ENCODE measurements at places on chromosomes 11 and 22.

DNA sequence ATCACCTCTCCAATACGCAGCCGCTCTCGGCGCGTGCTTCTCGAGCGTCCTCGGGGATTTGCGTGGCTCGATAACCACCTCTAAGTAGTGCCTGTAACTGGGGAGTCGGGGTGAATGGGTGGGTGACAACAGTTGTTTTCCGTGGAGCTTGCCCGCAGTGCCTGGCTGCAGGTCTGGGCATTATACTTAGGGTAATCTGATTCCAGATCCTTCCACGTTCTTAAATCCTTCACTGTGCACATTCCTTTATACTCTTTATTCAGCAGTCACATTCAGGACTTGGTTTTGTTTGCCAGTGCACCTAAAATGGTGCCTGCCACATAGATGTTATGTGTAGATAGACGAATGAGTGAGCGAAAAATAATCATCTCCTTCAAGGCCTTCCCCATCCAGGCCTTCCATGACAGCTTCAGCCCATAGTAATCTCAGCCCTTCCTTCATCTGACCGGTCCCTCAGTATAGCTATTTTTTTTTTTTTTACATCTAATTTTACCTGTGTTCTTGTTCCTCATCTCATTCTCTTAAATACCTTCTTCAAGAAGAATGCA is 602 bp downstream of the NAT10 start:
- DNase-seq, result no peak

DNA sequence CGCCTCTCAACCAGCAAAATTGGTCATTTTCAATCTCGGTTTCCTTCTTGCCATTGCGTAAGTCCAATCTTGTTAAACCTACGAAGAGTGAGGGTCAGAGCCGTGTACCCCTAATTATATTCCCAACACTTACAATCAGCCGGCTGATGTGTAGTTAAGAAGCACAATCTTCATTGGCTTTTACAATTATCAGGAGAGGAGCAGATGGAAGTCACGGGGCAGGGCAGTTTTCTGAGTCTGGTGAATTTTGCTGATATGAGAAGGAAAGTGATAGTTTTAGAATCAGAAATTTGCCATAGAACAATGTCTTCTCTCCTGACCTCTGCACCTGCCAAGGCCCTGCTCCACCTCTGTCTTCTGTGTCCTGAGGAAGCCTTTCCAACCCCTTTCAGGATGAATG is 35.0 kb upstream of the ATXN10 start:
- DNase-seq, result no peak

- DNase-seq, result no peak
Measured at GRCh38 chr11:63875506-63876065, 36.7 kb downstream of the MARK2 start.

- DNase-seq, result no peak
Measured at GRCh38 chr22:39489094-39490068, 12.7 kb upstream of the MIEF1 start.

DNA sequence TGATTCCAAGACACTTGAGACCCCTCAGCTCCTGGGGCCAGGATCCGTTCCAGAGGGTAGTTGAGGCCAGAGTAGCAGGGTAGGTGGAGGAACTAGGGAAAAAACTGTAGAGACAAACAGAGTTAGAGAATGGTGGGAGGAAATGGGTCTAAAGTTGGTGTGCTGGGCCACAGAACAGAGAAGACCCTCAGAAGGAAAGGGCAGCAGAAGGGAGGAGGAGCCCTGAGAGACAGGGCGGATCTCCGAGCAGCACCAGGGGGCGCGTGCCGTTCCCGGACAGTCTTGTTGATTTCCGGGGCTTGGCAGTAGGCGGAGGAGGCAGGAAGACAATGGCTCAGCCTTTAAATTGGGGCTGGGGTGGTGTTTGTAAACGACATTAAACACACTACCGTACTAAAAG is 2.4 kb upstream of the CECR2 start:
- no peak for DNase-seq

- no peak for DNase-seq
Measured at GRCh38 chr11:85167038-85167437, 460.1 kb downstream of the DLG2 start.

- DNase-seq, result no peak
Measured at GRCh38 chr22:24060375-24060788, 49.3 kb downstream of the CABIN1 start.

DNA sequence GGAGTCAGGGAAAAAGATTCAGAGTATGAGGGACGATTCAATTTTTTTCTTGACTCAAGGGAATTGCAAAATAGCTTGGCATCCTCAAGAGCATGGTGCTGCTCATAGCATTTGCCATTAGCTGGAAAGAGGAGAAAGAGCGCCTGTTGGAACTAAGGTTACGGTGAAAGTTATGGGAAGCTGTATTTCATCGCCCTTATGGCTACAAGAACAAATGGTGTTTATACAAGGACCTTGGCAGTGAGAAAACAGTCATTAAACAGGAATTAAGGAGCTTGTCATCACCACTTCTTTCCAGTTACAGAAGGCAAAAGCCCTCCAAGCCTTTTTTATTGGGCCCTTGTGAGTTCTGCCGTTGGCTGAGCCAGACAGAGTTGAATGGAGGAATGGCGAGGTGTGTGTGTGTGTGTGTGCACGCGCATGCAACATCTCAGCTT is 74.2 kb downstream of the ALX4 start:
- no peak for DNase-seq

GRCh38 chr22:26516503-26516902 is 4.2 kb upstream of the TFIP11 start:
- no peak for DNase-seq

DNA sequence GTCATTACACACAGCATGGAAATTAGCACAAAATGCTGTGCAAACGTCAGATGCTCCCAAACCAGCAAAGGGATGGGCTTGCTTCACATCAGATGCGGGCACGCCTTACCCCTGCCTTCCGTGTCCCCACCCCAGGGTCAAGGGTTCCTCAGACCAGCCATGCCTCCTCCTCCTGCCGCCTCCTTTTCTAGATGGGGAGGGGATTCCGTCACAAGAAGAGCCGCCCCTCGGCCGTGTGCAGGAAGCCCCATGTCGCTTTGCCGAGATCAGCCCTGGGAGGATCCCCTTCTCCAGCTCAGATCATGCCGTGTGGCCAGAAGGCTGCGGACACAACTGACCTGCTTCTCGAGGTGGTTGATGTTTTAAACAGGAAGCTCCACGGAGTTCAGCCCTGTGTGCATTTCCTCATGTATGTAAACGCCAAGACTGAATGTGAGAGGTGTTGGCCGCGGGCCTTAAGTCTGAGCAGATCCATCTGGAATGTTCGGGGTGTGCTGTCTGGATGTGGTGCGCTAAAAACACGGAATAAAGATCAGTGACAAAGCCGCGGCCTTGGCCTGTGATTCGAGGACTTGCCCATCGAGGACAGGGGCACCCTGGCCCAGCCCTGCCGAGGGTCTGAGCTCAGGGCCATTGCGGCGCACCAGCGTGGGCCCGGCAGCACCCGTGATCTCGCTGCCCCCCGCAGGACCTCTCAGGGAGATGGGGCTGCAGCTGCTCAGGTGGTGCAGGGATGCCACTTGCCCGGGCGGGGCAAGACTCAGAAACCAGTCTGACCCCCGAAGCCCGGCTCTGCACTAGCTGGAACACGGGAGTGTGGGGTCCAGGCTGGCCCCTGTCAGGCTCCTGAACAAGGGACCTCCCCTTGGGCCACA is 412.9 kb downstream of the TBC1D22A start:
- no peak for DNase-seq

DNA sequence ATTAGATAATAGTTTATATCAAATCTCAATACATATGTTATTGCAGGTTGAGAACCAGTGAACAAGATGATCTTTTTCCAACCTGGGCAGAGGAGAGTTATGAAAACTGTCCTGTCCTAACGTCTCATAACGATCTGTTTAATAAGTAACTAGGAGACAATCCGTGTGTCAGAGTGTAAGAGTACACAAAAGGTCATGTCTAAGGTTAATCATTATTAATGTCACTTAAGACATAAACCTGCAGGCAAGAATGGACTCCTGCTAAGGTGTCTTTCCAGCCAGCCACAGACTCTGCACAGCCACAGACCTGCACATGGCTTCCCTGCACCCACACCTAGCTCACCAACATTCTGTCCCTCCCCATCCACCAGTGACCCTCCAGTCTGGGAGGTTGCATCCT is 10.1 kb downstream of the SLC5A4 start:
- DNase-seq, result no peak

DNA sequence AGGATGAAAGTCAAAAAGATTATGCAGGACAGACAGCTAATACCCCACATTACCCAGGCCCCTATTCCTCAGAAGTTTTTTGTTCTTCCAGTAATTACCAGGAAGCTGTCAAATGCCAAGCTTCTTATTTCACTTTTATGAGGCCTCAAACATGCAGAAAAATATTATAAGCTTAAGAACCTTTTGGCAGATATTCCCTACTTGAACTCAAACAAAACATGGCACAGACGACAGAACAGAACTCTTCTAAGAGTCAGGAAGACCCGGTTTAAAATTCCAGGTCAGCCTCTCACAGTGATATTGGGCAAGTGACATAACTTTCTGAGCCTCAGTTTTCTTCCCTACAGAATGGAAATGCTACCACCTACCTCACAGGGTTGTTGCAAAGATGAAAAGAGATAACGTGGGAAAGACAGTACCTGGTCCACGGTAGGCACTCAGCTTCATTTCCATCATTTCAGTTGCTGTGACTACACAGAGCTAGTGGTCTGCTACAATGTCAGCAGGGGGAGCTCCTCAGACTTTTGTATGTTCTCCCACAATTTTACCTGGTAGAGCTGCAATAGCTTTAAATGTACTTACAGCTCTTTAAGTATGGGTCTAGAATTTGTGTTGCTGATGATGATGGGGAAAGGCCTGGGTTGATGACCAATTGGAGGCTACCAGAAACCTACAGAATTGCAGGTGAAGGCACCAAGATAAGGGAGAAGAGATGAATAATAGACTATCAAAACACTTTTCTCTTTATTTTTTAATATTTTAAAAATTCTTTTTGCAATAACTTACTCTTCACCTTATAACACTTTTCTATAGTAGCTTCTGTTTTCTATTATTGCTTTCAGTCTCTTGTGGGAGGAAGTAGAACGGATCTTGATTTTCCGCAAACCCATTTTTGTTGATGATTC is 98.3 kb upstream of the CHRM4 start:
- peak; percentile 49 for DNase-seq

DNA sequence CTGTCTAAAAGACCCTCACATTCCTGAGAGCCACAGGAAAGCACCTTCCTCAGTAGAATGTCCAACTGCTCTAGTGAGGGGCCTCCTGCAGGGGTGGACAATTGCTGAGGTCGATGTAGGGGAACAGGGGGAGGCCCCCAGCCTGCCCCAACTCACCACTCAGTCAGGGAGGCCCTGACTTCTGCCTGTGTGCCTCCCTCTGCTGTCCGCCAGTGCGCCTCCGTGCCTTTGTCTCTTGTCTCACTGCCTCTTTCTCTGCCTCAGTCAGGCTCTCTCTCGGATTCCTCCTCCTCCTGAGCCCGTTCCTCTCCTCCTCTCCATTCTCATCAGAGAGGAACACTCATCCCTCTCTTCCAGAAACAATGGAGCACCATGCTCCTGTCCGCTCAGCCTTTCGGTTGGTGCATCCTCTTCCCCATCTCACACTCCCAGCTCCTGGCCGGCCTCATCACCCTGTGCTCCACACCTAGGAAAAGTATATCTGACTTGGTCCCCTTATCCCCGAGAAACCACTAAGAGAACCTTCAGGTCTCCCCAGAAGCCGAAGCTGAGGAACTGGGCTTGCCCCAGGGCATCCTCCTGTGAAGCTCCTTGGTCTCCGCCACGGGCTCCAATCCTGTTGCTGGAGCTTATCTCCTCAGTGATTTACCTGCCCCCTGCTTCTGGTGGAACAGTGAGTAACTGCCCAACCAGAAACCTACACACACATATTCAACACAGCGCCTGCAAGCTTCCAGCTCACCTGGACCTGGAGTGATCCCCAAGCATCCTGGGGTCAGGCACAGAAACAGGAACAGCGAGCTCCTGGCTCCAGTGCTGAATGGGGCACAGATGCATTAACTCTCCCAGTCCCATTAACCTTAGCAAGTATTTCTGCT is 2.3 kb downstream of the B3GAT1 start:
- DNase-seq, result no peak

GRCh38 chr22:40070701-40071100 is 75.9 kb downstream of the FAM83F start:
- DNase-seq, result no peak

DNA sequence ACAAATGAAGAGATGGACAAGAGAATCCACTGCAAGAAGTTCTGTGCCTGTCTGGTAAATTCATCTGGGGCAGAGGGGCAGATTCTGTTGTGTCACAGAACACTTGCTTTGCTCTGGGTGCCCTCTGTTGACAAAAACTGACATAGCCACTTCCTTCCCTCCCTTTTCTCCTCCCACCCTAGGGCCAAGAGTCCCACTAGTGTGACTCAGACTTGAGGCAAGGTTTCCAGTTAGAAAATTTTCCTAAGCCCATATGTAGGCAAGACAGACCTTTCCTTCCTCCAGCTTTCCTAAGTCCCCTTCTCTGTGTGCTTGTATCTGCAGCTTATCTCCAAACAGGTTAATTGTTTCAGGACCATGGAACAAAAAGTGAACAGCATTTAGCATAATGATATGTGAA is 106.8 kb downstream of the RBFOX2 start:
- peak; percentile 55 for DNase-seq

DNA sequence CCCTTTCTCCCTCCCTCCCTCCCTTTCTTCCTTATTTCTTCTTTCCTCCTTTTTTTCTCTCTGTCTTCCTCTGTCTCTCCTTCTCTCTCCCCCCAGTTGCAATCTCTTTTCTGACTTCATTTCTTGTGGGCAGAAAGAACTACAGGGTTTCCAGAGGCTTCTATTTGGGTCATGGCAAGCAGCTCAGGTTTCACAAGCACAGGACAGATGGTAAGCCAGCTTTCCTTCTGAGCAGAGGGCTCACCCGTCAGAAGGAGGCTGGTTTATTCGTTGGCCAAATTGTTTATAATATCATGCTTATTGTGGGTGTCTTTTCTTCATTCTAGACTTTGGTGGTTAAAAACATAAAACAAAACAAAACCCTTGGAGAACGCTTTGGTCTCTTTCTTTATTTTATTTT is 58.9 kb upstream of the CLMP start:
- no peak for DNase-seq

DNA sequence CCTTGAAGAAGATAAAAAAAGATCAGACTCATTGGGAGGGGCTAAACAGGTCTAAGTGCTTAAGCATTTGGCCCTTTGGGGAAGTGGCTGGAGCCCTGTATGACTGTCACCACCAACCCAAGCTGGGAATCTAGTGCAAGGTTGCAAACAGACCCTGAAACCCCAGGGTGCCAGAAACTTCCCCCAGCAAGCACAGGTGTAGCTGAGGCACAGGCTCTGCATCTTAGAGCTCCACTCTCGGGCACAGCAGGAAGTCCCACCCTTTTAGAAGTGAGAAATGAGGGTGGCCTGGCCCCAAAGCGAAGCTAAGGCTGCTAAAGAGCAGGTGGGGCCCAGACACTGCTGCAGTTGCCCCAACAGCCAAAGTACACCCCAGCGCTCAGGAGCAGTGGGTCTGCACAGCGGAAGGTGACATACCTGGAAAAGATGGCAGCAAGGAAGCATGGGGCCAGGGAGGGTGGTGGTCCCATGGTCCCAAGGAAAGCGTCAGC is 5.8 kb upstream of the KDM2A start:
- no peak for DNase-seq

GRCh38 chr11:105989124-105989523 is 32.9 kb downstream of the MSANTD4 start:
- no peak for DNase-seq
